CD4-positive, CD25-positive, alpha-beta regulatory T cell (primary cell): ENCODE measurements at places on chromosomes 16 and 17. TPM values are rescaled to one million over a fixed set of nuclear protein-coding genes. Genes with fewer than 3 reads are reported as not detected.

- DNase-seq, result no peak
- no peaks in the 10 kb centered on the region for H3K4me1 ChIP-seq
- no peaks in the 10 kb centered on the region for H3K36me3 ChIP-seq
- no peak overlapping the region for H3K27ac ChIP-seq
- no peaks in the 10 kb centered on the region for H3K27me3 ChIP-seq
- H3K4me3 ChIP-seq, result no peak overlapping the region
These were observed 27.8 kb downstream of the ACSM1 start for GRCh38 chr16:20669679-20670078.

DNA sequence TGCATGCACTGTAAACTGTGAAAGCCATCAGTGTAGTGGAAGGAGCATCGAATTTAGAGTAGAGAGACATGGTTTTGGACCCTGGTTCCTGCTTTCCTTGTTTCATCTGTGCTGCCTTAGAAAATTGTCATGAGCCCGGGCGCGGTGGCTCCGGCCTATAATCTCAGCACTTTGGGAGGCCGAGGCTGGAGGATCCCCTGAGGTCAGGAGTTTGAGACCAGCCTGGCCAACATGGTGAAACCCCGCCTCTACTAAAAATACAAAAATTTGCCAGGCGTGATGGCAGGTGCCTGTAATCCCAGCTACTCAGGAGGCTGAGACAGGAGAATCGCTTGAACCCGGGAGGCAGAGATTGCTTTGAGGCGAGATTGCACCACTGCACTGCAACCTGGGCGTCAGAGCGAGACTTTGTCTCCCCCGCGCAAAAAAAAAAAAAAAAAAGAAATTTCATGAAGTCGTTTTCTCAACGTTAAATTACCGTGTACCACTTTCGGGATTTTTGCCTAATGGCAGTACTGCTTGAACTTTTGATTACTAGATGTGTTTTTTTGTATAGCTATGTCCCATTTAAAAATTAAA is 912 bp downstream of the COQ7 start:
- H3K36me3 ChIP-seq, result no peaks in the 10 kb centered on the region
- H3K27ac ChIP-seq, result peak overlapping the region; percentile 100
- H3K4me3 ChIP-seq, result peak overlapping the region; percentile 88
- DNase-seq, result no peak

DNA sequence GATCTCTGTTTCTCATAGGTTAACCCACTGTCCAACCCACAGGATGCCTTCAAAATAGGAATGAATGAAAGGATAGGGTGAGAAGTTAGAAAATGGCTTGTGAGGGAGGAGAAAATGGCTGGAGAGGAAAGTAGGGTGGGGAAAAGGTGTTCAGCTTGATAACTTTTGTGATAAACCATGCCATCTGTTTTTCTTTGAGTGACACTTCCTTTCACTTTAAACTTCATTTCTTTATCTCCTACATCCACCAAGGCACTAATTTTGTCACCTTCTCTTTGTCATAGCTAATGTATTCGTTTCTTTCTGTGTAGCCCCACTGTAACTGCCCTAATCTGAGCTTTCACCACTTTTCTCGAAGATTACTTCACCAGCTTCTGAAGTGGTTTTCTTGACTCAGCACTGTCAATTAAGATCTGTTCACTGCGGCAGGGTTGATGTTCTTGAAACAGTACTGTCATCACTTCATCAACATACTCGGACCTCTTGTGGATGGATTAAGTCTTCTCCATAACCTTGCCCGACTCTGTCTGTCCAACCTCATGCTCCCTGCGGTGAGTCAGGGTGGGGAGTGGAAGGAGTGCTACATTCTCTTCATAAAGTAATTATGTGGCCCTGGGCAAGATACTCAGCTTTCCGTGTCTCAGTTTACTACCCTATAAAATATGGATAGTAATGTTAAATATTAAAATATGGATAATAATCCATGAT is 5.5 kb upstream of the KRT10 start:
- H3K27me3 ChIP-seq, result no peaks in the 10 kb centered on the region
- no peak overlapping the region for H3K4me3 ChIP-seq
- H3K36me3 ChIP-seq, result no peaks in the 10 kb centered on the region
- H3K27ac ChIP-seq, result no peak overlapping the region

DNA sequence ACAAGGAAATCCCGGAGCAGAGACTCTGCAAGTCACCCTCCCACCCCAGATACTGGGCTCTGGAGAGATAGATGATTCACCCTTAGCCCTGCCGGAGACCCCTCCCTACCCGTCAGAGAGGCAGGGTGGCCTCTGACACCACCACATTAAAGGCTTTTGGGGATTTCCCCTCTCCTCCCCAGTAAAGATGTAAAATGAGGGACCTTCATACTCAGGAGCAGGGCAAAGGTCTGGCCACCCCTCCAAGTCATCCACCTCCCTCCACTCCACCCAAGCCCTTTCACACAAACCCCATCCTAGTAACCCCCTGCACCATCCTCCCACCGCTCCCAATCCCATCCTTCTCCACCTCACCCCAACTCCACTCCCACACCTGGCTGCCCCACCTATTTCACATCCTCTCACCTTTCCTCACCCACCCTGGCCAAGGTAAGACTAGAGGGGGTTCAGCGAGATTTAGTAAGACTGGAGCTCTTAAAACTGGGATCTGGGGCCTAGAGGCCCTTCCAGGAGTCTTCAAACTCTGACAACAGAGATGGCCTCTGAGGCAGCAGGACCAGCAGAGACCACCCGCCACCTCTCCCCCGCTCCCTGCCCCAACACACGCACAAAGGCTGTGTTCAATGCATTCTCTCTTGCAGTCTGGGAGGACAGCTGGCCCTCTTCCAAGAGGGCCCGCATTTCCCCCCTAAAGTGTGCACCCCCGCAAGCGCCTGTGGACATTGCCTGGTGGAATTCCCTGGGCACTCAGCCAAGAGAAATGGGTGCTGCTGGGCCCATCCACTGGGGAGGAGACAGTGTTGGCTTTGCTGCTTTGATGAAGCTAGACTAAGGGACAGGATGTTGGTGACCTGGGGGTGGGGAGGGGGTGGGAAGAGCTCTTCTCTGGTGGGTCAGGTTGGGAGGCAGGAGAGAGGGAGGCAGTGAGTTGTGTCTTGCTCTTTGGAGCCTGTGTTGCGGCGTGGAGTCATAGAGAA is 1.1 kb downstream of the ABAT start:
- no peak overlapping the region for H3K27ac ChIP-seq
- H3K27me3 ChIP-seq, result no peaks in the 10 kb centered on the region
- no peaks in the 10 kb centered on the region for H3K36me3 ChIP-seq
- peak overlapping the region; percentile 82 for H3K4me3 ChIP-seq
- peak; percentile 65 for DNase-seq
- peaks cover 18% of the 10 kb centered on the region for H3K4me1 ChIP-seq

- H3K4me3 ChIP-seq, result peak overlapping the region; percentile 54
- H3K27ac ChIP-seq, result no peak overlapping the region
- H3K36me3 ChIP-seq, result peaks cover 40% of the 10 kb centered on the region
- no peaks in the 10 kb centered on the region for H3K27me3 ChIP-seq
- no peak for DNase-seq
- peaks cover 55% of the 10 kb centered on the region for H3K4me1 ChIP-seq
These were observed 21.8 kb downstream of the YPEL2 start for GRCh38 chr17:59353106-59353854.

DNA sequence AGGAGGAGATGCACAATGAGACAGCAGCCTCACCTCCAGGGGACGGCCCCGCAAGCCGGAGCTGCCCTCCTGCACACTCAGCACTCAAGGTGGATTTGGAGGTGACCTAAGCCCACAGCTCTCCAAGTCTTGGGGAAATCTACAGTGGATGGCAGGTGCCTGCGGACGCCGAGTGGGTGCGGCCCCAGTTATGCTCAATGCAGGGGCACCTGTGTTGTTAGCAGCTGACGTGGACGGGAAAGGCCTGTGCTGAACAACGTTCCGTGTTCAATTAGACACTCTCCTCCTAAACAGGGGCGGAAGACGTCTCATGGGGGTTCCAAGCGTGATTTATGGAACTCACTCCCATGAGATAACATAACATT is 22.0 kb upstream of the METRNL start:
- DNase-seq, result no peak
- peaks cover 10% of the 10 kb centered on the region for H3K4me1 ChIP-seq
- H3K27ac ChIP-seq, result no peak overlapping the region
- no peaks in the 10 kb centered on the region for H3K27me3 ChIP-seq

- no peak for DNase-seq
- H3K4me1 ChIP-seq, result peaks cover 3% of the 10 kb centered on the region
- no peak overlapping the region for H3K4me3 ChIP-seq
- no peak overlapping the region for H3K27ac ChIP-seq
- H3K27me3 ChIP-seq, result no peaks in the 10 kb centered on the region
- H3K36me3 ChIP-seq, result peaks cover 66% of the 10 kb centered on the region
These were observed 13.4 kb downstream of the CASC3 start for GRCh38 chr17:40153603-40154236.

- DNase-seq, result no peak
- no peak overlapping the region for H3K4me3 ChIP-seq
- H3K27ac ChIP-seq, result no peak overlapping the region
- no peaks in the 10 kb centered on the region for H3K36me3 ChIP-seq
These were observed 31.0 kb downstream of the MYH10 start for GRCh38 chr17:8599351-8600011.

GRCh38 chr17:73189417-73190099 is 3.3 kb upstream of the COG1 start:
- H3K36me3 ChIP-seq, result no peaks in the 10 kb centered on the region
- no peak for DNase-seq
- H3K27me3 ChIP-seq, result no peaks in the 10 kb centered on the region
- H3K4me3 ChIP-seq, result no peak overlapping the region

NTN1 gene
- not detected for total RNA-seq

SOST gene
- not detected for total RNA-seq

NPIPB13 gene
- total RNA-seq, result 30.5 TPM

RND2 gene
- not detected for total RNA-seq

TNFRSF17 gene
- total RNA-seq, result not detected

AOC3 gene
- 0.49 TPM for total RNA-seq
